Osteocyte (in vitro differentiated cells): ENCODE measurements at places on chromosomes 7 and 10. TPM values are rescaled to one million over a fixed set of nuclear protein-coding genes. Genes with fewer than 3 reads are reported as not detected.

PIK3CG gene
- not detected in 2 replicates for total RNA-seq

GRCh38 chr10:95305606-95306317 is 15.0 kb upstream of the PDLIM1 start:
- H3K4me1 ChIP-seq, result peaks cover 21% of the 10 kb centered on the region
- H3K36me3 ChIP-seq, result no peaks in the 10 kb centered on the region
- H3K27ac ChIP-seq, result no peak overlapping the region
- H3K4me3 ChIP-seq, result no peak overlapping the region
- no peaks in the 10 kb centered on the region for H3K27me3 ChIP-seq

DNA sequence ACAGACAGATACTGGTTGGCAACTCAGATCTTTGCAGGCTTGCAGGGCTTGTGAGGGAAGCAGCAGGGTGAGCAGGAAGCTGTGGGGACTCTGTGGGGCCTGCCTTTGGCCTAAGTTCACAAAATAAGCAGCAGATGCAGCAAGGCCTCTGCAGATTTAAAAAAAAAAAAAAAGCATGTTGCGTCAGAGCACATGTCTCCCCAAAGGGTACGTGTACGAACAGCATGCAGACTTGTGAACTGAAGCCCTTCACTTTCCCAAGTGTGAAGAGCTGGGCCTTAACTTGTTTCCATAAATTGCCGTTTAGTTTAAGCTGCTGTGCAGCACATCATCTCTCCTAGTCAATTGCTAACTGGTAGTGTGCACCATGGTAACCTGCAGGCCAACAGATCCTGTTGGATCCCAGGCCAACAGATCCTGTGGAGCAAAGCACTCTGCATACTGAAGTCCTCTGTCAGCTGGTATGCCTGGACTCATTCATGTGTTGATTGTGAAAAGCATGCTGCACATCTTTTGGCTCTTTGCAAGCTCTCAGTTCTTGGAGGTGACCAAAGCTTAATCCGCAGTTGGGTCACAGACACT is 10.8 kb upstream of the XPNPEP1 start:
- DNase-seq, result no peak
- no peak overlapping the region for H3K4me3 ChIP-seq
- no peaks in the 10 kb centered on the region for H3K36me3 ChIP-seq
- H3K27ac ChIP-seq, result peak overlapping the region; percentile 95
- no peaks in the 10 kb centered on the region for H3K27me3 ChIP-seq

DNA sequence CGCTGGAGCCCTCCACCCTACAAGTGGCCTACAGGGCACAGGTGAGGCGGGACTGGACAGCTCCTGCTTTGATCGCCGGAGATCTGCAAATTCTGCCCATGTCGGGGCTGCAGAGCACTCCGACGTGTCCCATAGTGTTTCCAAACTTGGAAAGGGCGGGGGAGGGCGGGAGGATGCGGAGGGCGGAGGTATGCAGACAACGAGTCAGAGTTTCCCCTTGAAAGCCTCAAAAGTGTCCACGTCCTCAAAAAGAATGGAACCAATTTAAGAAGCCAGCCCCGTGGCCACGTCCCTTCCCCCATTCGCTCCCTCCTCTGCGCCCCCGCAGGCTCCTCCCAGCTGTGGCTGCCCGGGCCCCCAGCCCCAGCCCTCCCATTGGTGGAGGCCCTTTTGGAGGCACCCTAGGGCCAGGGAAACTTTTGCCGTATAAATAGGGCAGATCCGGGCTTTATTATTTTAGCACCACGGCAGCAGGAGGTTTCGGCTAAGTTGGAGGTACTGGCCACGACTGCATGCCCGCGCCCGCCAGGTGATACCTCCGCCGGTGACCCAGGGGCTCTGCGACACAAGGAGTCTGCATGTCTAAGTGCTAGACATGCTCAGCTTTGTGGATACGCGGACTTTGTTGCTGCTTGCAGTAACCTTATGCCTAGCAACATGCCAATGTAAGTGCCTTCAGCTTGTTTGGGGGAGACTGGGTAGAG is at the start of gene COL1A2:
Gene COL1A2, plus strand, starts transcription at position 459 of the 704 bp plus-strand sequence. Its CDS starts 137 bp downstream, at position 596.
- H3K36me3 ChIP-seq, result peaks cover 38% of the 10 kb centered on the region
- H3K27me3 ChIP-seq, result no peaks in the 10 kb centered on the region
- H3K27ac ChIP-seq, result peak within 1 kb of the TSS; percentile 99
- peak within 1 kb of the TSS; percentile 99 for H3K4me3 ChIP-seq
- peak; percentile 97 for DNase-seq
